ENCODE measurements at places on chromosomes 16 and 17.

DNA sequence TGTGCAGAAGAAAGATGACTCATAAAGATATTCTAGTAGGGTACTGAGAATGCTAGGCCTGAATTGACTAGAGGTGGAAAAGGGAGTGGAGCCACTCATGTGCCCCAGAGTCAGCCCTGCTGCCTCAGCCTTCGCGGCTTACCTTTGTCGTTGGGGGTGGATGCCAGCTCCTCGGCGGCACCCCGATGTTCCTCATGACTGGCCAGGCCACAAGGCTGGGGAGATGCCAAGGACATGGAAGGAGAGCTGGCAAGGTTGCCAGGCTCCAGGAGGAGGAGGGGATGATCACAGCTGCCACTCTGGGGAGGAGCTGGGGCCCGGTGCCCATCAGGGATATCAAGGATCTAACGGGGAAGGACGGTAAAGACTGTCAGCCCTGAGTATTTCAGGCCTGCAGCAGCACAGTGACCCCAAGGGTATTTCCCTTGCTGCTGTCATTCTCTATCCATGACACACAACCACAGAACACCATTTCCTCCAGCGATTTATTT is 9.7 kb upstream of the SLC35B1 start:
- DNase-seq = peak; percentile 58

- no peak for DNase-seq
Measured at GRCh38 chr17:17732892-17733670, 51.8 kb downstream of the RAI1 start.

DNA sequence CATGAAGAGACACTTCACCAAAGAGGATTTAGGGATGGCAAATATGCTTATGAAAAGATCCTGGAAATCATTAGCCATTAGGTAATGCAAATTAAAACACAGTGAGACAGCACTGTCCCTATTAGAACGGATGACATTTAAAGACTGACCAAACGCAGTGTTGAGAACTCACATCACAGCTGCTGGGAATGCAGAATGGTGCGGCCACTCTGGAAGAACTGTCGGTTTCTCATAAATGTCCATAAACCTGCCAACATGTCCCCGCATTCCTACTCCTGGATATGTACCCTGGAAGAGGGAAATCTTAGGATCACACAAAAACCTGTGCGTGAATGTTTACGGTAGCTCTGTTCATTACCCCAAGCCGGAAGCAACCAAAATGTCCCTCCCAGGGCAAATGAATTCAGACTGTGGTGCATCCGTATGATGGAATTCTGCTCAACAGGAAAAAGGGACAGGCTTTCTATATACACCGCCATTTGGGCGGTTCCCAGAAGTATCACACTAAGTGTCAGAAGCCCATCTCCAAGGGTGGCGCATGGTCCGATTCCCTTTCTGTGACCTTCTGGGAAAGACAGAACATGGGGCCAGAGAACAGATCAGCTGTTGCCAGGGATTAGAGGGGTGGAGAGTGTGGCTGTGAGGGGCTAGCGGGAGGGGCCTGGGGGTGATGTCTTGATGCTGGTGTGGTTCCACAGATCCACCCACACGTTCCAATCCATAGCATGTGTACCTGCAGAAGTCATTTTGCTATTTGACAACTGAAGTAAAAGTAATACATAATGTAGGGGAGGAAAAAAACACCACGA is 197.2 kb upstream of the CHMP6 start:
- DNase-seq = no peak

GRCh38 chr17:9467518-9467917 is 108.1 kb downstream of the STX8 start:
- DNase-seq = no peak

- no peak for DNase-seq
Measured at GRCh38 chr17:81306491-81306890, 11.4 kb upstream of the SLC38A10 start.

DNA sequence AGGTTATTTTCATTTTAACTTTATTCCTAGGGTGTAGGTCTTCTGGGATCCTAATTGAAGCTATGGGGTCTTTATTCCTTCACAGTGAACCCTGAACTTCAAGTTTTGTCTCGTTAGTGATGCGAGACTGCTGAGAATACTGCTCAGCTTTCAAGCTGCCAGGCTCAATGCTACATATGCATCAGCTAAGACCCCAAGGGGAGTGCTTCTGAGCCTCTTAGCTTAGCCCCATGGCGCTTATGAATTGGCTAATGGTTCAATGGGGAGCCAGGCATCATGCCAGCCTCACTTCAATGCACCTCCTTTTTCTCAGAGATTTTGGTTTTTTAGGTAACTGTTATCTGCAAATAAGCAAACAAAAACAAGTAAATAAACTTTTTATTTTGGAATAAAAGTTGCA is 94.1 kb upstream of the SIAH1 start:
- DNase-seq = no peak

DNA sequence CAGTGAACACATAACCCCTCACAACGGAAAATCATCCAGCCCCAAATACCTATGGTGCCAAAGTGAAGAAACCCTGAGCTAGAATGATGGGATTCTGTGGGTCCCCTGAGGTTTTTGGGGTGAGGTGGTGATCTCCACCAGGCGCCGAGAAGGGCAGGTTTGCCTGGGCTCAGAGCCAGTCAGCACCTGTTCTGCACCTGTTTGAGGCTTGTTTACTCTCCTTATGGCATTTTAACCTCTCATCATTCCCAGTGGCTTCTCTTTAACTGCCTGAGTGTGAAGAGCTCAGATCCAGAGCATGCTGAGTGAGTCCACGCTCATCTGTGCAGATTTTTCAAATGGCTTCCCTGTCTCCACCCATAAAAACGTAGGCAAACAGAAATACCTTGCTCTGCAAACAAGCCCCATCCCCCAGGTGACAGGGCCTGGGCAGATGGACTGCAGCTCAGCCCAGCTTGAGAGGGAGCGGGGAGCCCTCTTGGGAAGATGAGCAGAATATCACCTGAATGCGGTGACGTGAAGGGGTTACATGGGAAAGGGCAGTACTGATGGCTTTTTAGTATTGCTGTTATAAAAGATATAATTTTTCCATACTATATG is 40.1 kb upstream of the CLEC19A start:
- no peak for DNase-seq

All from activated T-cell treated with anti-CD3 and anti-CD28 coated beads, Interleukin-2, amount 50 U/mL, for 48 hours (primary cell).